MM.1S (cell line): ENCODE measurements at places on chromosomes 1 and 21.

DNA sequence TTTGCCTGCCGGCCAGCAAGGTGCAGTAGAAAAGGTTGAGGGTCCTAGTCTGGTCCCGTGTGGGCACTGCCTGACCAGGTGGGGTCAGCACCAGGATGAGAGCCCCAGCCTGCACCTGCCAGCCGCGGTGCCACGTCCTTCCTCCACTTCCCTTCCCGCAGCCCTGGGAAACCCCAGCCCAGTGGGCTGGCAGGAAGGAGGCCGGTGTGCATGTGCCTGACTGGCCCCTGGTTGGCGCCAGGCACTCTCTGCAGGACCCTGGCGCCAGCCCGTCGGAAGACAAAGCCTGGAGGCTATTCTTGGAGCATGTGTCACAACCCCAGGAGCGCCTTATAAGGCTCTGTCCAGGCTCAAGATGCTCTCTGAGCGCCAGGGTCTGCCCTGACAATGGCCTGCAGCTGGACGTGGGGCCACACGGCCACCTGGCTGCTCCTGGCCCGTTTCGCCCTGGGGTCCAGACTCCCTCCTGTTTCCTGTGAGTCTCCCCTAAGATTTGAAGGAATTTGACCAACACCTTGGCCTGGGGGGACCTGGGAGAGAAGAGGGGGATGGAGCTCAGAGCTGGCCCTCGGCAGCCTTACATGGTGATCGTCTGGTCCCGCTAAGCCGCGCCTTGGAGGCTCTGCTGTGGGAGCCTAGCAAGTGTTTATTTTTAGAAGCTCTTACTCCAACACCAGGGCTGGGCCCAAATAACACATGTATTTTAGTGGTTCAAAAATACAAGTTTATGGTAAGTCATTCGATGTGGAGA is 31.9 kb upstream of the POFUT2 start:
- DNase-seq = no peak

DNA sequence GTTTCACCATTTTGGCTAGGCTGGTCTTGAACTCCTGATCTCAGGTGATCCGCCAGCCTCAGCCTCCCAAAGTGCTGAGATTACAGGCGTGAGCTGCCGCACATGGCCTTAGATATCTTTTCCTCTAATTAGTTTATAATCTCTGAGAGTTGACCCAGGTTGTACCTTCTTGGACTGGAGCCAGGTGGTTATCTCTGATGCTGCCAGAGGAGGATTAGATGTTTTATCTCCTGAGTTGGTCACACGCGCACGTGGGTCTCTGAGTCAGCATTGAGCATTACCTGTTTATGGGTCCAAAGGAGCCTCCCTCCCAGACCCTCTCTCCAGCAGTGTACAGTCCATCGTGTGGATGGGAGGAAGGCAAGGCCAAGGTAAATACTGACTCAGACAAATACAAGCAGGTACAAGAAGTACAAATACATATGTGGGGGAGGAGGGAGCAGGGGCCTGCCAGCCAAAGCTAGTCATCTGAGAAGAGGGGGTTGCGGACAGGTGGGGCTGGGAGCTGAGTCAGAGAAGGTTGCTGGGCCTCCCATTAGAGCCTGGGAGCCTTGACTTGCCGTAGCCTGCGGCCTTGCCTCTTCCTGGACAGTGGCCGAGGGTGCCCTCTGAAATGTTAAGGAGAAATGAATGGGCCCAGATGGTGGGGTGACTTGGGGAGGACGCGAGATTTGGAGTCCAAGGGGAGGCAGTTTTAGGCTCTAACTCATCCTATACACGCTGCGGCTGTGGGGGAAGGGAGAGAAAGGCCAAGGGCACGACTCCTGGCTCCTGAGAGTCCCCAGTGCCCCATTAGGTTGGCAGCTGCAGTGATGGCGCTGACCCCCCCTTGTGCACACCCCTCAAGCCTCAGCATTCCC is 13.1 kb downstream of the IL6R start:
- peak; percentile 96 for DNase-seq

DNA sequence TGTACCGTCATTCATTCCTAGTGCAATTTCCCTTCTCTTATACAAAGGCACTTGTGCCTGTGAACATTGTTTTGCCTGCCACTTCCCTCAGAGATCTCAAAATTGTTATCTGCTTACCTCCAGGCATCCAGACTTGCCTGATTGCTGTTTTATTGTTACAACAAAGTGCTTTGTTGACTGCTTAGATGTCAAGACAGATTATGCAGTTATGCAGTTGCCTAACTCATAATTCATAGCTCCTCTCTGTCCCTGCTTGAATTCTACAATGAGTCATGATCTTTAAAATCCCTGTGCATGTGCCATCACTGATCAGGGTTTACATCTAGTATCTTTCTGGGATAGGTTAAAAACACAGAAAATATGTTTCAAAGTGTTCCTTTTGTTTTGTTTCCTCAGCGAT is 24.5 kb downstream of the CXADR start:
- DNase-seq = no peak

DNA sequence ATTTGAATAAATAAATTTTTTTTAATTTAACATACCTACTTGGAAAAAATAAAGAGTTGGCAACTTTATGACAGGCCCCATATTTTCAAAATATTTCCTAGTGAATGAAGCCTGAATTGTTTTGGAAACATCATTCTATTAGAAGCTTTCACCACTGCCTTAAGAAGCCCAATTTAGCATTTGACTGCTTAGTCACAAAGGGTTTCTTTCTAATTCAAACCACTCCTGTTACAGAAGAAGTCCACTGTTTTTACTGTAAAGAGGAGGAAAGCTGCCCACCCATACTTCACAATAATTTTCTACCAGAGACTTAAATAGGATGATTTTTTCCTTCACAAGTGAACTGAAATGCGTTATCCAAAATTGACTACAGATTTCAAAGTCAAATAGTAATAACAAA is 534.6 kb upstream of the PTBP2 start:
- DNase-seq = no peak

DNA sequence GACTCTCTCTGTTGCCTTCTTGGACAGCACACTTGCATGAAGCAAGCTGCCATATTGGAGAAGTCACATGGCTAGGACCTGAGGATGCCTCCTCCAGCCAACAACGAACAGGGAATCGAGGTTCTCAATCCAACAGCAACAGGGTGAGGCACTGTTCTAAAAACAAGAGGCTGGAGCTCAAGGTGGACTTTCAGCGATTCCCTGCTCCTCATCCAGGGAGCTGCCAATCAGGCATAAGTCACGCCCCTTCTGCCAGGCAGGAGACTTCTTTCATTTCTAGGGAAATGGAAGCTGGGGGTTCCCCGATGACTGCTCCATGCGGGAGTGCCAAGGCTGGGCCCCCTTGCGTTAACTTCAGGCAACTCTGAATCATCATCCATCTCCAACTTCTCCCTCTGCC is 22.7 kb upstream of the IFNAR1 start:
- DNase-seq = no peak

DNA sequence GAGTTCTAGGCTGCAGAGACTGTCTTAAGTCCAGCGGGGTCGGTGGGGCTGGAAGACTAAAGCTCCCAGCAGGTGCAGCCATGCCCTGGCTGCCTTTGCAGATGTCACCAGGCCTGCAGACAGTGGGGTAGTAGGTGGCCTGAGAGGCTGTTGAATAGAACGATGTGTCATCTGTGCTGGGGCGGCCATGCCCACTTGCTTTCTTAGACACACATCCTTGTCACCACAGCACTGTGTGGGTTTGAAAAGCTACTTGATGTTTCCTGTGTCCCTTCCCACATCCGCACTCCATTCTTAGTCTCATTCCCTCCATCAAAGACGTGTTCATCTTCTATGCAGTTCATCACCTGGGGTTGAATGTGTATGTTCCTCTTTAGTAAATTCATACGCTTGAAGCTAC is 184.5 kb upstream of the TMEM51 start:
- no peak for DNase-seq

GRCh38 chr1:87174724-87175245 is 153.9 kb upstream of the LMO4 start:
- DNase-seq = no peak

DNA sequence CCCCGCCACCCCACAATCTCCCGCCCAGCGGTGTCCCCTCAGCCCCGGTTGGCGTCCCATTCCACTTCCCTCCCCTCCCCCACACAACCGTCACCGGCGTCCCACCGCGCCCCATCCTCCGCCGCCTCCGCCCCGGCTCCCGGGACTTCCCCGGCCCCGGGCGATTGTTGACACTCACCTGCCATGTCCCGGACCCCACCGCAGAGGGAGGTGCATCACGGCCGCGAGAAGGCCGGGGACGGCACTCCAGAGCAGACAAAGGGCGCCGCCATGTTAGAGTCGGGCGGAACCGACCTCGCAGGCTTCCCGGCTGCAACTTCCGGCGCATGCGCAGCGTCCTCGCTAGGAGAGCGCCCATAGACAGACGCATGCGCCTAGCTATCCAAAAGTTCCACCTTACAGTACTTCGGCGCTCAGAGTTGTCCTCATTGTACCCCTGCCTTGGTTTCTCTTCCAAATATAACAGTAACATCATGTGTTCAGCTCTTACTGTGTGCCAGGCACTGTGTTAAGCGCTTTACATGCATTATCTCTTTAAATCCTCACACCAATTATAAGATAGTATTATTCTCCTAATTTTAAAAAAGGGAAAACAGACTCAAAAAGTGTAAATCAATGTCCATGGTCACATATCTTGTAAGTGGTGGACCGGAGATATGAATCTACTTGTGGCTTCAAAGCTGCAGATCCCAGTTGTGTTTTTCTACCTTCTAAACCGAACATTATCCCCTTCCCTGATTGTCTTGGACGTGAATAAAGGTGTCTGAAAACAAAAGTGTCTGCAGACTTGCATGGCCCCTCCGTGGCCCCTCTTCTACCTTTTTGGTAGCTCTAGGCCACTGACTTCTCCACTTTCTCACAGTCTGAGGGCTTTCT is at the start of gene ZBTB17:
Gene ZBTB17 (minus strand): TSS at position 297 of the 876 bp plus-strand sequence. CDS start 27,606 bp downstream, outside the sequence.
- peak; percentile 96 for DNase-seq

DNA sequence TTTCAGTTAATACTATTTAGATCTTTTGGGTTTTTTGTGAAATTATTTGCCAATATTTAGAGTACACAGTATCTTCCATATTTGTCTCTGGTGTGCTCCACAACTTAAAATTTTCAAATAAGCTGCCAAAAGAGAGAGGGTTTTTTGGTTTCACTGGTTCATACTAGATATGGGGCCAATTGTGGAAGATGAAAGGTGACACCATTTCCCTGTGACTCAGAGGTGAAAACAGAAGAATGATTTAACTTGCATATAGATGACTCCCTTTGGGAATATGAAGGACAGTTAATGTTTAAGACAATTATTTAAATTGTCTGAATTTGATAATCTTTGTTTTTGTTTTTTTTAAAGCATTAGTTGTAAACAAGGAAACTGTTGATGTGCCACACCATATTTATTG is 37.5 kb downstream of the IVNS1ABP start:
- DNase-seq = no peak

DNA sequence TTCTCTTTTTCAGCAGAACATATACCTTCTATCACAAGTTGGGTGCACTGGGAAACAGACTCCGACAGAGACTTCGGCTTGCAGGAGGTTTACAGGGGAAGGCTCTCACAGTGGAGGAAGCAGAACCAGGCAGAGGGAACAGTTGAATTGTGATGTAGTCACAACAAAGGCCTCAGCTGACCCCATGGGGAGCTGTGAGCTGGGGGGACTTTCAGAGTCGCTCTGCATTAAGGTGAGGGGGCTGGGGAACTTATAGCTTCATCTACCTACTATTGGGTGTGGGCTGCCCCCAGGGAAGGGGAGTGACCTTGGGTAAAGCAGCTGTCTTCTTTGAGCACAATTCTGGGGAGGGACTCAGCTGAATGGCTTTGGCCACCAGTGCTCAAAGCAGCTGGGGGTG is 94.9 kb upstream of the POU3F1 start:
- no peak for DNase-seq

DNA sequence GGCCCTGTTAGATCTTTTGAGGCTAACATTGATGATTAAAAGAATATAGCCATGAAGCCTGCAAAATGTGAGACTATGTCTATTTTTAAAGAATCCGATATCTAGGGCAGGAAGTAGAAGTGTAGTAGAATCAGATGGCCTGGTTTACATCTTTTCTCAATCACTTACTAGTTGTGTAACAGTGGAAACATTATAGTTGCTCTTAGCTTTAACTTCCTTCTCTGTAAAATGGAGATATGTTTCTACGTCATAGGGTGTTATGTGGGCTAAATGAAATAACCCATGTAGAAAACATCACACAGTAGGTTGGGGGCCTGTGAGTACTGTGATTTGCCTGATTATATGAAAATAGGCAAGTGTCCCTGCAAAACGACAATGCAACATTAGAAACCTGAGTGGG is 4.4 kb upstream of the IGFN1 start:
- DNase-seq = no peak

DNA sequence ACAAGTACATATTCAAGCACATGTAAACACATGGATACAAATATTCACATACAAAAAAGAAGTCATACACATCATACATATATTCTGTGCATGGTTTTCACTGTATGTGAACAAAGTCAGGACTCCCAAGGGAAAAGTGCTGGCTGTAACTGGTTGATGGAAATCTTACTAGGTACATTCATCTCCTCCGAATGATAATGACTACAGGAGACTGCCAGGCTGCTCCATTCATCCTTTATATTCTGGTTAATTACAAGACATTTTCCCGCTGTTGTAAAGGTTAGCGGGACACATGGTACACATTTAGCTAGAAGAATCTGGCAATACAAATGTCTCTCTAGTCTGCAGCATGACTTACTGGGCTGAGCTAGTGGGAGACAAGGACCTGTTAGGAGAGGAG is 26.2 kb upstream of the HMGB4 start:
- DNase-seq = no peak

- DNase-seq = no peak
Measured at GRCh38 chr1:150148837-150149270, 862 bp upstream of the PLEKHO1 start.

GRCh38 chr1:239882967-239883366 is 208.7 kb upstream of the FMN2 start:
- no peak for DNase-seq

DNA sequence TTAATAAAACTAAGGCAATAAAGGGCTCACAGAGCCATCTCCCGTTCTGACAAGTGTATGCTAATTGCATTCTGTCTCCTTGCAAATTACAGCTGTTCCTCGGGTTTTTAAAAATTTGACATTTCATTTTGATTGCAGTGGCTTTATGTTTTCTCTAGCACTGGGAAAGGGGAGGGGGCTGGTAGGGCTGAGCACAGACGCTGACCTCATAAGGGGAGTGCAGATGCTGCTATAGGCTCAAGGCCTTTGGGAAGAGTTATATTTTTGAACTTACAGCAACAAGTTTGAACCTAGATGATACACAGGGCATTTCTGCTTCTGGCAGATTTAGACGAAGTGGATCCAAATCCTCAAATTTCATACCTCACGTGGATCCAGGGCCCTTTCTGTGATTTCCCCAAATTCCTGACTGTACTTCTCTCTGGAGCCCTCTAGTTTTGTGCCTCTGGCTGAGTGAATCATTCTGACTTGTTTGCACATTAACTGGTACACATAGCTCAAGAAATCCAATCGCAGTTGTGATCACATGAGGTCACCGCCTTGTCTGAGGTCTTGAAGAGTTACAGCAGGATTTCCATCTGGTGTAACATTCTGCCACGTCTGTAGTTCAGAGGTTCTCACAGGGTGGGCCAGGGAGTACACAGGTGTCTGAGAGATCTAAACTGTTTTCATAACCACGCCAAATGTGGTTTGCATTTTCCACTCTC is 230.3 kb downstream of the C1orf94 start:
- DNase-seq = no peak

- DNase-seq = no peak
Measured at GRCh38 chr1:159985473-159985872, 31.4 kb upstream of the SLAMF9 start.

- no peak for DNase-seq
Measured at GRCh38 chr1:50666849-50667248, 243.6 kb upstream of the DMRTA2 start.

GRCh38 chr21:42159560-42160110 is 59.3 kb upstream of the ABCG1 start:
- no peak for DNase-seq

- DNase-seq = no peak
Measured at GRCh38 chr1:29853716-29854330, 617.5 kb downstream of the PTPRU start.
